AG20443 (cell line): ENCODE measurements at places on chromosomes 3 and 15.

- no peak for DNase-seq
Observed at GRCh38 chr3:47836986-47837385, 34.0 kb downstream of the DHX30 start.

GRCh38 chr15:99307735-99308134, 56.5 kb downstream of the LRRC28 start:
- DNase-seq: no peak

DNA sequence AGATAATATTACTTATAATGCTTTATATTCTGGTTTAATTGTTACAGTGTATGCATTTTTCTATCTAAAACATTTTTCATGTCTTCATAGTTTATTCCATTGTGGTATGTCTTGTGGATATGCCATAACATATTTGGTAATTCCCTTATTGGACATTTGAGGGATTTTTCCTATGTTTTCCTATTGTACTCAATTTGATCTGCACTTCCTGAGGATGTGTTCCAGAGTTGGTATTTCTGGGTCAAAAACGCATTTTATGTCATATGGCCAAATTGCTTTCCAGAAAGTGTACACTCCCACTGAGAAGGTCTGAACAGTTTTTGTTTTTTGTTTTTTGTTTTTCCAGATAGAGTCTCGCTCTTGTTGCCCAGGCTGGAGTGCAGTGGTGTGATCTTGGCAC, 6.8 kb downstream of the ARL8B start:
- DNase-seq: no peak

DNA sequence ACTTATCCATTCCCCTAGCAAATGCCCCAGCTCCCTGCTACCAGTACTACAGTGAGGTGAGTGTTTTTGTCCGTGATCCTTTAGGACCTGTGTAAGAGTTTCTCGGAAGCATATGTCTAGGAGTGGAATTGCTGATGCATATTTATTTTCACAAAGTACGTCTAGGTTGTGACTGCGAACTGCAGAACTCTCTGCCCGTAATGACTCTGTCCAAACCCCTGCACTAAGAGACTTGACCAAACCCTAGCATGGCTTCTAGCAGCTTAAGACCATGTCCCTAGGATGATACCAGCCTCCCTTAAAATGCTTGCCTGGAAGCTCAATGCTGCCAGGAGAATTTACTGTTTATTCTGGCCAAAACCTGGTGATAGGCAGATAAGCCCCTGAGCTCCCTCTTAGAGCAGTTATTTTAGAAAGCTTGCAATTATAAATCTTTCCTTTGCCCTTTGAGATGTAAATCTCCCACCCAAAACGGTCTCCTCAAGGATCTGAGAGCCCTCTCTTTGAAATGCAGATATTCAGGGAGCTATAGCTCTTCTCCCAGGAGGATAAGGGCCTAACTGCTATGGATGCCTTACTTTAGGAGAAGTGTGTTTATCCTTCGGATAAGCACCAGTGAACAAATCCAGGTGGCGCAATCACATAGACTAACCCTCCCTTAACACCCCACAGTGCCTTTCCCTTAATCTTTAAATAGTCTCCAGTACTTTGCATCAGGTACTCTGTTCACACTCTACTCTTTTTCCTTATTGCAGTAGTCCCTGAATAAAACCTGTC, 14.7 kb upstream of the CA12 start:
- no peak for DNase-seq

- peak; percentile 60 for DNase-seq
Observed at GRCh38 chr3:72273615-72274014, 488.7 kb upstream of the PROK2 start.

DNA sequence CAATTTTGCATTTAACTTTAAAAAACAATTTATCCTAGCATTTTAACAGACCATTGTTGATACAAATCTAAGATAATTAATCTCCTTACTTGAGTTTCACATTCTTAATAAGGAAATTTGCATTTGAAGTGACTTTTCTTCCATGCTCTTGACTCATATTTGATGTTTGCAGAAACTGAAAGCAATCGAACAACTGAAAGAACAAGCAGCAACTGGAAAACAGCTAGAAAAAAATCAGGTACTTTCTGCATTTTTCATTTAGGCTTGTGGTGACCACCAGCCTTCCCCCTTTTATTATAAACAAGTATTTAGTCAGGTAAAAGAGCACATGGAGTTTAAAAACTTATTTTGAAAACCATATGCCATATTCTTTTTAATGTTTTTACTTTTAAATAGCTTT, 20.1 kb upstream of the SELENOT start:
- DNase-seq: no peak

- DNase-seq: no peak
Observed at GRCh38 chr3:41035456-41036022, 163.8 kb upstream of the CTNNB1 start.

- peak; percentile 24 for DNase-seq
Observed at GRCh38 chr15:59268168-59268851, 61.7 kb downstream of the LDHAL6B start.

DNA sequence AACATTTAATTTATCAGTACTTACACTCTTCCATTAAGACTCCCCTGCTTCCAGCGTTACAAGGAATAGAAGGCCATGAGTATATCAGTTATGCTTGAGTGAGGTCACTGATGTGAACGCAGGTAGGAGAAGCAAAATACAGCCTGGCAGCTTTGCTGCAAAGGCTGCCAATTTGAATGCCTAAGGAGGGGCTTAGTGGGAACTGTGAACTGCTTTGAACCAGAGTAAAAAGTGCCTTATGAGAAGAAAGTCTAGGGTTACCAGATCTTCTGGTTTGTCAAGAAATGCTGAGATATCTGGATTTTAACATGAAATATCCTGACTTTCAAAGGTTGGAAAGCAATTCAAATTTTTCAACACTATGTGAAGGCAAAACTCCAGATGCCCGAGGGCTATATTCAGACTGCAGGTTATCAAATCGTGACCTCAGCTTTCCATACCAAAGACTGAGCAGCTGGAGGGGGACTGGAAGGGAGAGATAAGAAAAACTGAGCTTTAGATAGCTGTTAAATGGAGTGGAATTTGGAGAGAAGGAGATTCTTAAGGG, 446.3 kb upstream of the NECTIN3 start:
- DNase-seq: no peak

GRCh38 chr3:58588030-58588614, 10.9 kb upstream of the FAM107A start:
- peak; percentile 60 for DNase-seq
